ENCODE measurements at places on chromosomes 16 and 17. TPM values are rescaled to one million over a fixed set of nuclear protein-coding genes. Genes with fewer than 3 reads are reported as not detected.

ABCA3 gene
- polyA plus RNA-seq = 22.6 TPM

ELMO3 gene
- polyA plus RNA-seq = 41.0 TPM

ADGRG3 gene
- 0.84 TPM for polyA plus RNA-seq

CLEC3A gene
- not detected for polyA plus RNA-seq

KRTAP4-3 gene
- polyA plus RNA-seq = not detected

Data from pancreas (tissue), 10 donors.